ENCODE measurements at places on chromosomes 6 and 20.

- H3K27me3 ChIP-seq: no peaks in the 10 kb centered on the region
- H3K4me1 ChIP-seq: no peaks in the 10 kb centered on the region
- no peak overlapping the region for H3K4me3 ChIP-seq
- H3K36me3 ChIP-seq: peaks cover 5% of the 10 kb centered on the region
- no peak for DNase-seq
- H3K27ac ChIP-seq: no peak overlapping the region
Observed at GRCh38 chr20:1173698-1174097, 11.1 kb downstream of the TMEM74B start.

DNA sequence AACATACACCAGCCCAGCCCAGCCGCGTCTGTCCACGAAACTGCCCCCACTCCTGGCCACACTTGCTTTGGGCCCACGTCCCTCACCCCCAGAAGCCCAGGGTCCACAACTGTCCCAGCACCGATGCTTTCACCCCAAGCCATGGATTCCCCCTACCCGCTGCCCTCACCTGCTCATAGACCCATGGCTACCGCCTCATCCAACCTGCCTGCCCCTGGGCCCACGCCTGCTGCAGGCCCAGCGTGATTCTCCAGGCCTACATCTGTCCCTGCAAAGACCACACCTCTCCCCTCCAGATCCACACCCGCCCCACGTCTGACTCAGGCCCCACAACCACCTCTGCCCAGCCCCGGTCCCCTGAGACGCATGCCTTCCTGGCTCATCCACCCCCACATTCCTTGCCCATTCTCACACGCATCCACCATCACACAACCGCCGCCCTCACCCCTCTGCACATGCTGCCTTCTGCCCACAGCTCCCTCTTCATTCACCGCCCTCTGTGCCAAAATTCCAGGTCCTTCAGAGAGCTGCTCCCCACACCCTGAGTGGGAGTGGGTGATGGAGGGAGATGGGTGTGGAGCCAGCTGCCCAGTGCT, 86.7 kb downstream of the GRM4 start:
- H3K27ac ChIP-seq: no peak overlapping the region
- no peaks in the 10 kb centered on the region for H3K27me3 ChIP-seq
- no peak overlapping the region for H3K4me3 ChIP-seq
- H3K4me1 ChIP-seq: no peaks in the 10 kb centered on the region
- no peak for DNase-seq

GRCh38 chr6:130851026-130851425, 23.8 kb downstream of the SMLR1 start:
- H3K36me3 ChIP-seq: no peaks in the 10 kb centered on the region
- no peak overlapping the region for H3K4me3 ChIP-seq
- H3K4me1 ChIP-seq: peaks cover 7% of the 10 kb centered on the region
- no peak for DNase-seq
- H3K27me3 ChIP-seq: no peaks in the 10 kb centered on the region

- no peak overlapping the region for H3K27ac ChIP-seq
- peaks cover 7% of the 10 kb centered on the region for H3K27me3 ChIP-seq
- no peaks in the 10 kb centered on the region for H3K4me1 ChIP-seq
- H3K36me3 ChIP-seq: no peaks in the 10 kb centered on the region
- DNase-seq: no peak
- H3K4me3 ChIP-seq: no peak overlapping the region
Observed at GRCh38 chr6:168214586-168215104, 104.9 kb downstream of the DACT2 start.

DNA sequence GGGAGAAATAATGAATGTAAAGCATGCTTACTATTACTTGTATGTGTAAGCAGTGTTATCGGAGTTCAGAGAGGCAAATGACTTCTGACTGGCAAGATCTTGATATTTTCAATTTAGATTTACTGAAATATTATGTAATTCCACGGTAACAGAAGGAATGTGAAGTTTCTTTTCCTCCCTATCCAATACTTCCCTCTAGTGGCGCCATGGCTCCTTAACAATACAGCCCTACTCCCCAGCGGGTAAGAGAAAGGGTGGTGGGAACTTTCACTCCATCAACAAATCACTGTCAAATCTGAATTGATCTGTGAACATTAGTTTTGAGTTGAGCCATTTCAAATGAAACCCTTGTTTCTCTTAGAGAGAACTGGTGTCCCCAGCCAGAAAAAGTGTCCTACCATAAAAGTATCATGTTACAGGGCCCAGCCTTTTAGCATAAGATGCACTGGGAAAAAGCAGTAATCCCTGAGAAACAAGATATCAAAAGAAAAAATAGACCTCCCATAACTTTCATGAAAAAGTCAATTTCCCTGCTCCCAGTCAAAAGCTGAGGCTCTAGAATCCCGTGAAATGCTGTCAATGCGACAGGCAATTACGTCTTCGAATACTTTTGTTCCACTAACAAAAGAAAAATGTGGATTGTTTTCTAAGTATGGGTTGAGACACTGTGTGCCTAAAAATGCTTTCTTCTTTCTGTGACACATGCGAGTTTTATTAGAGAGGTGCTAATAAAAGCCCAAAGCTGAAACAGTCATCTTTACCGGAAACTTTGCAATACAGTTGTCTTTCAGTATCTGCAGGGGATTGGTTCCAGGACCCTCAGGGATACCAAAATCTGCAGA, 12.9 kb downstream of the COX7A2 start:
- no peaks in the 10 kb centered on the region for H3K36me3 ChIP-seq
- no peaks in the 10 kb centered on the region for H3K4me1 ChIP-seq
- H3K4me3 ChIP-seq: no peak overlapping the region
- no peaks in the 10 kb centered on the region for H3K27me3 ChIP-seq
- H3K27ac ChIP-seq: no peak overlapping the region

GRCh38 chr6:7216941-7217621, 95.9 kb downstream of the SSR1 start:
- peaks cover 2% of the 10 kb centered on the region for H3K36me3 ChIP-seq
- DNase-seq: no peak
- no peaks in the 10 kb centered on the region for H3K27me3 ChIP-seq
- no peak overlapping the region for H3K27ac ChIP-seq
- peaks cover 8% of the 10 kb centered on the region for H3K4me1 ChIP-seq

GRCh38 chr6:16575655-16576054, 185.6 kb downstream of the ATXN1 start:
- no peak overlapping the region for H3K27ac ChIP-seq
- no peaks in the 10 kb centered on the region for H3K27me3 ChIP-seq
- no peak overlapping the region for H3K4me3 ChIP-seq
- peaks cover 9% of the 10 kb centered on the region for H3K36me3 ChIP-seq
- DNase-seq: no peak

DNA sequence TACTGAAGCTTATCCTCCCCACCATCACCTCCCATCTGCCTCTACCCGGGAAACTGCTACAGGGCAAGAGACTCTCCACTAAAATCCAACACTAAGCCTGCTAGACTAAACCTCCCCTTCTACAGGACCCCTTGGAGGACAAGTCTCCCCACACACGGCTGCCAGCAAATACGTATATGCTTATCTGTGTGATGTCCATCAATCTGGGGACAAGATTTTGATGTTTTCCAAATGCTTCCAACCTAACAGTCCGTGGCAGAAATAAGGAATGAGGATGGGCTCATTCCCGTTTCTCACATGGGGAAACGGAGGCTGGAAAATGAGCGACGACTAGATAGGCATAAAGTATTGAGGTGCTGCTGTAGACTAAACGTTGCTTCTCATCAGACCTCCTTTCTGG, 1.8 kb downstream of the KCNK5 start:
- peaks cover 8% of the 10 kb centered on the region for H3K36me3 ChIP-seq
- H3K27ac ChIP-seq: peak overlapping the region; percentile 38
- peaks cover 58% of the 10 kb centered on the region for H3K4me1 ChIP-seq
- no peak for DNase-seq
- peak overlapping the region; percentile 85 for H3K4me3 ChIP-seq

GRCh38 chr6:37150314-37150713, 19.6 kb upstream of the PIM1 start:
- H3K4me3 ChIP-seq: no peak overlapping the region
- H3K36me3 ChIP-seq: no peaks in the 10 kb centered on the region
- DNase-seq: no peak
- H3K27me3 ChIP-seq: no peaks in the 10 kb centered on the region

DNA sequence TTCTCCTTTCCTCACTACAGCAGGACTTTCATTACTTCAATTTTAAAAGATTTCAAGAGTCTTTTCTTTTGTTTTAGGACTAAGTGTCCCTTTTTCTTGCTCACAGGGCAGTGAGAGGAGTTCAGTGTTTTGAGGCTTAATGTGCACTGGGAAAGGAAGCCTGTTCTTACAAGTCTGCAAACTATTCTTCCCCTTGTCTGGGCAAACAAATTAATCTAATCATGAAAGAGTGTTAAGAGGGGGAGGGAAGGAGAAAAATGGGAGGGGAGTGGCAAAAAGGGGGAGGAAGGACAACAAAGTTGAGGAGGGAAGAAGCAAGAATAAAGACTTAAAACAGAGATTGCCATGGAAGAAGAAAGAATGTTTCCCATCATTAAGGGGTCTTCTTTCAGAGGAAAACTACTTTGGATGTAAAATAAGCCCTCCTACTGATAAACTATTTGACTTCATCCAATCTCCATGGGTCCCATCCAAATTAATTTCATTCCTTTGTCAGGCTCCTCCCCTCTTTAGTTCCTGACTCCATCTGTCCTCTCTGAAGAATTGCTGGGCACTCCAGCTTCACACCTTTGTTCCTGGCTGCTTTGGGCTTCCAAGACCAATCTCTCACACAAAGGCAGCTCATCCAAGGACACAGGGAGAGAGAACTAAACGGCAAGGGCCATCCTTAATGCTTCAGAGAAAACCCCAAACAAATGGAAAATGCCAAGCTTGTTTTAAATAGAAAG, 244.5 kb downstream of the TPBG start:
- no peaks in the 10 kb centered on the region for H3K27me3 ChIP-seq
- H3K4me3 ChIP-seq: no peak overlapping the region
- no peaks in the 10 kb centered on the region for H3K36me3 ChIP-seq
- no peak for DNase-seq
- no peaks in the 10 kb centered on the region for H3K4me1 ChIP-seq

- H3K27ac ChIP-seq: no peak overlapping the region
- no peaks in the 10 kb centered on the region for H3K36me3 ChIP-seq
- no peak for DNase-seq
- peaks cover 4% of the 10 kb centered on the region for H3K27me3 ChIP-seq
Observed at GRCh38 chr6:127102299-127102698, 16.2 kb upstream of the RSPO3 start.

- H3K27ac ChIP-seq: no peak overlapping the region
- no peak for DNase-seq
- peak overlapping the region; percentile 37 for H3K4me3 ChIP-seq
- H3K36me3 ChIP-seq: no peaks in the 10 kb centered on the region
- H3K27me3 ChIP-seq: no peaks in the 10 kb centered on the region
Observed at GRCh38 chr6:3719462-3720308, 31.8 kb downstream of the PXDC1 start.

DNA sequence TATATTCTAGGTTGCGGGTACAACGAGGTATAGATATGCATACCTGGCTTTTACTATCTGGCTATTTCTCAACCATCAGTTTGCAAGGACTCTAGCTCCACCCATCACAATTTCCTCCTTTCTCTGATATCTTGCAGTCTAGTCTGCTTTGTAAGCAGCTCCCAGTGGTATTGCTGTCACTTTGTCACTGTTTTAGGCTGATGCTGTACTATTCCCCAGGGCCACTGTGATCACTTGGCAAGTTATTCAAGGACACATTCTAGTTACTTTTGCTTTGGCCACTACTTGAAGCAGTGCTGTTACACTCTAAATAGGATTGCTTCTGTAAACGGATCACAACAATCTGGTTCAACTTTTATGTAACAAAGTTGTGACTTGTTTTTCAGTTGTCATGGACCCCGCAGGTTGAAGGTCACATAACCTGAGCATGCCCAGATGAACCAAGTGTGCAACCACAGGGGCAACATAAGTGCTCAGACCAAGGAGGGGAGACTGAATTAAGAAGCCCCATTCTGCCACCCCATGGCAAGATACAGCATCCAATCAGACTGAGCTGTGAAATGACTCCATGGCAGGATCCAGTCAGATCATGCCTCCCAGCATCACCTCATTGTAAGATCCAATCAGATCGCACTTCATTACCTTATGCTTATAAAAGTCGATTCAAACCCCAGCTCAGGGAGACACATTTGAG, 588.4 kb upstream of the CITED2 start:
- H3K27me3 ChIP-seq: no peaks in the 10 kb centered on the region
- H3K4me3 ChIP-seq: no peak overlapping the region
- H3K4me1 ChIP-seq: no peaks in the 10 kb centered on the region
- no peak overlapping the region for H3K27ac ChIP-seq
- DNase-seq: no peak

GRCh38 chr20:44400970-44401769, 45.7 kb downstream of the HNF4A start:
- DNase-seq: no peak
- no peaks in the 10 kb centered on the region for H3K4me1 ChIP-seq
- no peak overlapping the region for H3K27ac ChIP-seq
- no peaks in the 10 kb centered on the region for H3K36me3 ChIP-seq

DNA sequence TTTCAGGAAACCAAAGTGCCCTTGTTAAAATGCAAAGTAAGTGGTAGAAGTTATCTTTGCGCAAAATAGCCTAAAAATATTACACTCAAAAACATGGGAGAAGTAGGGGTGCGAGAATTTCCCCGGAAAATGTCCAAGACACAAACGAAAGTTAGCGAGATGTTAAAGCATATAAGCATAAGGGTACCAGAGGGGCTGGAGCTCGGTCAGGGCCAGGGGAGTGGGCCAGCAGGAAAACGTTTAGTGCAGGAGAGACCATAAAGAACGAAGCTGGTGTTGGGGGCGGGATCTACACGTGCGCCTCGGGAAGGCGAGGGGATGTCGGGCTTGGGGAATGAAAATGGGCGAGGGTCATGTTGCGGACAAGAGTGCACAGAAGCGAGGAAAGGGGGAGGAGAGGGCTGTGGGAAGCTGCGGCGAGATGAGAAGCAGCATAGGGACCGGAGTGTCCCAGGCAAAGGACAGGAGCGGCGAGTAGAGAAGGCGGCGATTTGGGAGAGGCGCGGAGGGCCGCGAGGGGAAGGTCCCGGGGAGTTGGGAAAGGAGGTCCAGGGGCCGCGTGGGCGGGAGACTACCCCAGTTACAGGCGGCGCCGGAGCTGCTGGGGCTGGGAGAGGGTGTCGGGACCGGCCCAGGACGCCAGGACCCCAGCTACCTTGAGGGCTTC, 600 bp downstream of the XPO5 start:
- H3K27ac ChIP-seq: peak overlapping the region; percentile 94
- H3K4me3 ChIP-seq: peak overlapping the region; percentile 99
- peaks cover 59% of the 10 kb centered on the region for H3K4me1 ChIP-seq
- H3K27me3 ChIP-seq: no peaks in the 10 kb centered on the region
- peaks cover 41% of the 10 kb centered on the region for H3K36me3 ChIP-seq

DNA sequence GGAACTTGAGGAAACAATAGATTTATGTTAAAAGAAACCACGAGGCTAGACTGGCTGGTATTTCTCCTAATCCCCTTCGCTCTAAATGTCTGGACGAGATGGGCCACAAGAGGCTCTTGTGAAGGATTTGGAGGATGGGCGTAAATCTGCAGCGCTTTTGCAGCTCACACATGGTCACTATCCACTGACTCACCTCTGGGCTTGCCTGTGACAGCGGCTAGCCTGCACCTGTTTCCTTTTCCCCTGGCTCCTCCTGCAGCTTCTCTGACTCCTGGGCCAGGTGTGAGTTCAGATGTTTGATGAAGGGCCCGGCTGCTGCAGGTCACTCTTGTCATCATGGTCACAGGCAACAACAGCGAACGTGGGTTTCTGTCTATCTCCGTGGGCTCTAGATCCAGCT, 629.4 kb downstream of the CBLN4 start:
- H3K36me3 ChIP-seq: no peaks in the 10 kb centered on the region
- no peak overlapping the region for H3K4me3 ChIP-seq
- no peaks in the 10 kb centered on the region for H3K4me1 ChIP-seq
- DNase-seq: no peak
- no peaks in the 10 kb centered on the region for H3K27me3 ChIP-seq
- H3K27ac ChIP-seq: no peak overlapping the region
